ENCODE measurements at places on chromosomes 13 and 19.

DNA sequence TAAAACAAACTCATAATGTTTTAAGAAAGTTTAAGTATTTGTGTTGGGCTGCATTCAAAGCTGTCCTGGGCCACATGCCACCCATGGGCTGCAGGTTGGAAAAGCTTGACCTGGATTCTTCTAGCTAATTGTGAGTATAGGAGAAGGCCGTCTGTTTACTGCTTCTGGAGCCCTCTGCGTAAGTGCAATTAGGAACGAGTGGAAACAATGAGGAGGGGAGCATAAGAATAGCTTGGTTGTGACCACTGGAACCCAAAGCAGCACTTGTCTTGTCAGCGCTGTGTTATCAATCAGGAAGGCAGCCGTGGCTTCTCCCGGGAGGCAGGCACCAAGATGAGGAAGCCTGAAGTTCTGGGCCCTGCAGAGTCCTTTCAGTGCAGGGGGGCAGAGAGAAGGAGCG is 110.4 kb upstream of the MBNL2 start:
- no peak for DNase-seq

GRCh38 chr19:44515031-44515430 is 14.4 kb downstream of the CEACAM20 start:
- DNase-seq = no peak

- peak; percentile 96 for DNase-seq
Measured at GRCh38 chr19:1383312-1384084, at the start of gene NDUFS7. NDUFS7 (plus strand) TSS chr19:1383907; CDS start chr19:1383927, 20 bp downstream.

- no peak for DNase-seq
Measured at GRCh38 chr13:108082481-108082880, 132.9 kb downstream of the LIG4 start.

DNA sequence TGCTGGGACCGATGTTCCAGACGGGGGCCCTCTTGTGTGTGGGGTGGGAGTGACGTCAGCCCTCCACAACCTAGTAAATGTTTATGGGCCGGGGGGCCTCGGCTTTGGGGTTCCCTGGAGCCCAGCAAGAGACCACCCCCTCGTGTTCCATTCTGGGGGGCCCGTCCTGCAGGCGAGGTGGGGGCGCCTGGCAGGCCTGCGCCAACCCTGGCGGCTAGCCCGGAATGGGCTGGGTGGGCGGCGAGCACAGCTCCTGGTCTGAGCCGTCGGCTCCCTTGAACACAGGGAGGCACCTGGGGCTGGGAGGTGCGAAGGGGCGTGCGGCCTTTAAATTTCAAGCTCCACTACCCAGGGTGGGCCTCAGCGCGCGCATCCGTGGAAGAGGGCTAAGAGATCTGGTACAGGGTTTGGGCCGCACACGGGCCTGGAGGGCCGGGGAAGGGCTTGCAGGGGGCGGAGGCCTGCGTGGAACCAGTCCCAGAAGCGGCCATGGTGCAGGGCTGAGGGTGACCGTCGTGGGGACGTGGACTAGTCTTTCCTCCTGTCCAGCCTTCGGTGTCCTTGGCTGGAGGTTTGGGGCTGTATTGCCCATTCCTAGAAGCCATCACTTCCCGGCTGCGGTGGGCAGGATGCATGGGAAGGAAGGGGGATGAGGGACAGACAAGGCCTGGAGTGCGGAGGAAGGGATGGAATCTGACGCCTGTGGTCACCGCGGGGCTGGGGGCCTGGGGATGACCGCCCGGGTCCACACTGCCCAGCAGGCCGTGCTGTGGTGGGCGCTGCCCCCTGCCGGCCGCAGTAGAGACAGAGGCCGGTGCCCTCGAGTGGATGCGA is 11.4 kb downstream of the NDUFA11 start:
- peak; percentile 35 for DNase-seq

GRCh38 chr13:24124789-24125476 is 35.6 kb upstream of the SPATA13 start:
- no peak for DNase-seq

DNA sequence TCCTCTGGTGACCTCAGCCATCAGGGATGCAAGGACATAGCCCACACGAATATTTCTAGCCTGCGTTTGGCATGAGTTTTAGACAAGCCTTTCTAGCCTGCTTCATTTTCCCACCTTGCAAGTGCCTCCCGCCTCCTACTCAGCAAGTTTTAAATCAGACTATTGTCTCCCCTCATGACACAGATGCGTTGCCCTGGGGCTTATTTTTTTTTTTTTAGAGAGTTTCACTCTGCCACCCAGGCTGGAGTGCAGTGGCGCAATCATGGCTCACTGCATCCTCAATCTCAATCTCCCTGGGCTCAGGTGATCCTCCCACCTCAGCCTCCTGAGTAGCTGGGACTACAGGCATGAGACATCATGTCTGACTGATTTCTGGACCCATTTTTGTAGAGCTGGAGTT is 14.6 kb downstream of the GJB2 start:
- DNase-seq = no peak

DNA sequence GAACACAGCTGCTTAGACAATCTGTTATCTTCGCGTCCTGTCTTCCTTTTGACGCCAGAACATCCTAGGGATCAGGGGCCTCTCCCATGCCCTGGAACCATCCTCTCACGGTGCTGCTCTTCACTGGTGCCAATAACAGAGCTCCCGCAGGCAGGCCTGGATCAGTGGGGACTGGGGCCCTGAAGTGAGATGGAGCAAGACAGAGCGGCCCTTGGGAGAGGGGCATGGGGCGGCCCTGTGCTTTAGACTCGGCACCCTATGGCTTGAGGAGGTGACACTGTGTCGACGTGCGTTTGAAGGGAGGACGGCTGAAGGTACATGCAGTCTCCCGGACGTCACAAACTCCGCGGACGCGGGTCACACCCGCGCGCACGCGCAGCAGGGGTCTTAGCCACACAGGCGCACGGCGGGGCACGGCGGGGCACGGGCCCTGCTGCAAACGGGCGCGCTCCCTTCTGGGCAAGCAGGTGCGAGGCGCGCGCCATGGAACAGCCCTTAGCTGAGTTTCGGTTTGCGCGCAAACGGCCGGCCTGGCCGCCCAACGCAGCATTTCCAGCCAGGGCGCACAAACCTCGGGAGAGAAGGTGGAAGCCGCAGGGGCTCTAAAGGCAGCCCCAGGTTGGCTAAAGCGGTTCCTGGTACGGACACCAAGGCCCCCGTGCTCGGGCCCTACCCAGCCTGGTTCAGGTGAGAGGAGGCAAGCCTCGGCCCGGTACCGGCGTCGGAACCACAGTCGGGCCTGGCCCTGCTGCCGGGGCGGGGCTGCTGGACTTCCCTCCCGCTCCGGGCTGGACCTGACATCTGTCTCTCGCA is 16.5 kb upstream of the RNF17 start:
- peak; percentile 15 for DNase-seq

DNA sequence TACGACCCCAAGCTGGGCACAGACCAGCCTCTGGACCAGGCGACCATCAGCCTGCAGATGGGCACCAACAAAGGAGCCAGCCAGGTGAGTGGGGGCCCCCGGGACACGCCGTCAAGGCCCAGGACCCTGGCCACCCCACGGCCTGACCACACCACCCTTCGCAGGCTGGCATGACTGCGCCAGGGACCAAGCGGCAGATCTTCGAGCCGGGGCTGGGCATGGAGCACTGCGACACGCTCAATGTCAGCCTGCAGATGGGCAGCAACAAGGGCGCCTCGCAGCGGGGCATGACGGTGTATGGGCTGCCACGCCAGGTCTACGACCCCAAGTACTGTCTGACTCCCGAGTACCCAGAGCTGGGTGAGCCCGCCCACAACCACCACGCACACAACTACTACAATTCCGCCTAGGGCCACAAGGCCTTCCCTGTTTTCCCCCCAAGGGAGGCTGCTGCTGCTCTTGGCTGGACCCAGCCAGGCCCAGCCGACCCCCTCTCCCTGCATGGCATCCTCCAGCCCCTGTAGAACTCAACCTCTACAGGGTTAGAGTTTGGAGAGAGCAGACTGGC is 9.6 kb downstream of the ELOF1 start:
- no peak for DNase-seq

- DNase-seq = no peak
Measured at GRCh38 chr13:40182591-40182990, 483.9 kb downstream of the FOXO1 start.

All from cardiac fibroblast (primary cell).